ENCODE measurements at places on chromosomes 16 and 17. TPM values are rescaled to one million over a fixed set of nuclear protein-coding genes. Genes with fewer than 3 reads are reported as not detected.

Gene TOX3
- total RNA-seq = 38.8 TPM

Gene NUTF2
- total RNA-seq = 69.3 TPM

Gene KRTAP16-1
- total RNA-seq = not detected

Gene SEPTIN12
- total RNA-seq = not detected

Gene CHST6
- 0.20 TPM for total RNA-seq

Gene ABCA3
- total RNA-seq = 18.3 TPM

Gene ESRP2
- total RNA-seq = 67.0 TPM

Gene KRTAP4-1
- not detected for total RNA-seq

Gene SLFN13
- total RNA-seq = 29.1 TPM

Measured in mucosa of gallbladder (tissue), 1 donor.